ENCODE measurements at places on chromosomes 4 and X.

DNA sequence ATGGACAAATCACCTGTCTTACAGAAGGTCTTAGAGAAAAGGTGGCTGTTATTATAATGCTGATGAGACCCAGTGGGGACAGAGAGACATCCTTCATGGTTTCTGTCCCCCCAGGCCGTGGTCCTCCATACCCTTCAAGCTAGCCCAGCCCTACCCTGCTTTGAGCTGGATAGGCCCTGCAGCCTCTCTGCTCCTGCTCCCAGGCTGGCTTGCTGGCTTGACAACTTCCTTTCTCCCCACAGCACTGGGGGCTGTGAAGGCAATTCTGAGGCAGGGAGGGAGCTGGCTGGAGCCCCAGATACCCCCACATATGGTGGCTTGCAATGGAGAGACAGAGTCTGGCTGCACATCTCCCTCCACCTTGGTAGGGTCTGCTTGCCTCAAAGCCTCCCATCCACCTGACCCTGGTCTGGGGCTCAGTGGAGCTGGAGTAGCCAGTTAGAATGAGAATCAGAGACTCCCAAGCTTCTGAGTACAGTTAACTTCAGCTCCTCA lies 118.2 kb downstream of the PJA1 start:
- H3K4me1 ChIP-seq, result no peaks in the 10 kb centered on the region
- no peak overlapping the region for H3K27ac ChIP-seq
- no peaks in the 10 kb centered on the region for H3K27me3 ChIP-seq
- no peaks in the 10 kb centered on the region for H3K36me3 ChIP-seq
- no peak for DNase-seq

DNA sequence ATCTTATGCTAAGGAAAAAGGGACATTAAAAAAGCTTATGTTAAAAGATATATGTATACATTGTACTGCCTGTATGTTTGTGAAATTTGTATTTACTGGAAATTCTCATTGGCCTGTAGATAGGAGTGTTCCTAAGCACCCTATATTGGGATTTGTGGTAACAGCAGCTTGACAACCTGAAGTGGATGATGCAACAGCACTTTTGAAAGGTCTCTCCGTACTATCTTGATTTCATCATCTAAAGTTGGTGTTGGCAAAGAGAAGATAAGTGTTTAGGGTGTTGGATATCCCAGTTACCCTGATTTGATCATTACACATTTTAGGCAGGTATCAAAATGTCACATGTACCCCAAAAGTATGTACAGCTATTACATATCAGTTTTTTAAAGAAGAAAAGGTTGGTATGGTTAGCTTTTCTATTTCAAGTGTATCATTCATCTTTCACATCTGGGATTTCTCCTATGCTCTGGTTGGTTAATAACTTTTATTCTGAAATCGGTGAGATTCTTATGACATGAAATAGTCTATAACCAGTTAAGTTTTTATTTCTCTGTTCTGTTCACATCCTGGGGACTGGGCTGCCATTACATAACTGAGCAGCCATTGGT lies 10.3 kb downstream of the HADH start:
- no peak overlapping the region for H3K27ac ChIP-seq
- H3K36me3 ChIP-seq, result peaks cover 73% of the 10 kb centered on the region
- DNase-seq, result no peak
- peaks cover 44% of the 10 kb centered on the region for H3K4me1 ChIP-seq
- H3K27me3 ChIP-seq, result no peaks in the 10 kb centered on the region
- H3K4me3 ChIP-seq, result no peak overlapping the region

GRCh38 chrX:123486297-123486696 lies 246.6 kb downstream of the THOC2 start:
- no peak for DNase-seq
- no peak overlapping the region for H3K27ac ChIP-seq
- H3K4me1 ChIP-seq, result no peaks in the 10 kb centered on the region
- no peaks in the 10 kb centered on the region for H3K36me3 ChIP-seq
- no peak overlapping the region for H3K4me3 ChIP-seq
- H3K27me3 ChIP-seq, result no peaks in the 10 kb centered on the region

- no peak for DNase-seq
- peaks cover 2% of the 10 kb centered on the region for H3K27me3 ChIP-seq
- no peak overlapping the region for H3K27ac ChIP-seq
- no peaks in the 10 kb centered on the region for H3K36me3 ChIP-seq
- no peaks in the 10 kb centered on the region for H3K4me1 ChIP-seq
- no peak overlapping the region for H3K4me3 ChIP-seq
Measured at GRCh38 chr4:143768007-143768591, 67.6 kb upstream of the FREM3 start.

DNA sequence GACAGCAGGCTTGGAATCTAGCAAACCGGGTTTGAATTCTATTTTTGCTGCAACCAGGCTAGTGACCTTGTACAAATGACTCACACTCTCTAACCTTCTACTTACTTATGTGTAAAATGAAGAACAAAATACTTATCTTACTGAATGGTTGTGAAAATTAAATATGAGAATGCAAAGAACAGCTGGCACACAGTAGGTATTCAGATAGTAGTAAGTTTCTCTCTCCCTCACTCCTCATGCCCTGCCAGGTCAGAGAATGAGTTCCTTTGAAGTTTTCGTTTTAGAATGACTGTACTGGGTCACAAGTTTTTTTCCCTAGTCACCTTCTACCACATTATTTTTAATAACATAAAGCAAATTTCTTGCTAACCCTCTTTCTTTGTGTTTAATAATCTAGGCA lies 33.0 kb downstream of the CISD2 start:
- H3K36me3 ChIP-seq, result no peaks in the 10 kb centered on the region
- H3K4me3 ChIP-seq, result no peak overlapping the region
- no peak for DNase-seq
- H3K4me1 ChIP-seq, result no peaks in the 10 kb centered on the region
- H3K27me3 ChIP-seq, result no peaks in the 10 kb centered on the region

DNA sequence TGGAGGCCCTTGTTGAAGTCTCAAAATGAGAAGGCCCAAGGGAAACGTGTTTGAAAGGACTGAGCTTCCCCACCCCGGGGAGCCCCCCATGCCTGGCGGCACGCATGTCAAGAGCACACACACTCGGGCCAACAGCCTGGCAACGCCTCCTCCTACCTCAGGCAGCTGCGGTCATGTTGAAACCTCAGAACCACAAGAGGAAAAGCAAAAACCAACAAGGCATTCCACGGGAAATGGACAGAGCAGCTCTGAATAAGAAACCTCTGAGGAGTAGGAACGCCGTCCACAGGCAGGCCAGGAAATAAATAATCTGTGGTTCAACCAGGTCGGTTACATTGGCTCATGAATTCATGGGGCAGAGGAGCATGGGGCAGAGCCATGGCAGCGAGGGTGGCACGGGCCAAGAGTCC lies 95.7 kb upstream of the AFAP1 start:
- H3K4me3 ChIP-seq, result no peak overlapping the region
- H3K27me3 ChIP-seq, result peaks cover 12% of the 10 kb centered on the region
- no peak for DNase-seq
- H3K4me1 ChIP-seq, result peaks cover 5% of the 10 kb centered on the region
- no peaks in the 10 kb centered on the region for H3K36me3 ChIP-seq

DNA sequence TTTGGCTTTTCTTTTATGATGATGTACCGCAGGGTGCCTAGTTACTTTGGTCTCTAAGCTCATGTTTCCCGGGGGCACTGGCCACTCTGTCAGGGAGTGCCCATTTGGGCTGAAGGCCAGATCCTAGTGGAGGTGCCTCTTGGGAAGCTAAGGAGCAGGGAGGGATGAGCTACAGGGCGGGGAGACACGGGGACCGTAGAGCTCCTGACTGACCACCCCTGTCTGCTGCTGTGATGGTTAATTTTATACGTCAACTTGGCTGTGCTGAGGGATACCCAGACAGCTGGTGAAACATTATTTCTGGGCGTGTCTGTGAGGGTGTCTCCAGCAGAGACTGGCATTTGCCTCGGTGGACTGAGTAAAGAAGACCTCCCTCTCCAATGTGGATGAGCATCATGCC lies 24.9 kb upstream of the CLDN24 start:
- H3K4me1 ChIP-seq, result peaks cover 11% of the 10 kb centered on the region
- H3K4me3 ChIP-seq, result no peak overlapping the region
- no peaks in the 10 kb centered on the region for H3K36me3 ChIP-seq
- peaks cover 5% of the 10 kb centered on the region for H3K27me3 ChIP-seq

- no peak overlapping the region for H3K4me3 ChIP-seq
- H3K27me3 ChIP-seq, result peaks cover 10% of the 10 kb centered on the region
- H3K27ac ChIP-seq, result no peak overlapping the region
- H3K4me1 ChIP-seq, result no peaks in the 10 kb centered on the region
Measured at GRCh38 chr4:123741906-123742305, 345.3 kb downstream of the SPRY1 start.

- DNase-seq, result no peak
- H3K4me3 ChIP-seq, result no peak overlapping the region
- H3K4me1 ChIP-seq, result peaks cover 2% of the 10 kb centered on the region
- no peak overlapping the region for H3K27ac ChIP-seq
- H3K36me3 ChIP-seq, result no peaks in the 10 kb centered on the region
Measured at GRCh38 chrX:57573754-57574153, 18.1 kb upstream of the ZXDB start.

DNA sequence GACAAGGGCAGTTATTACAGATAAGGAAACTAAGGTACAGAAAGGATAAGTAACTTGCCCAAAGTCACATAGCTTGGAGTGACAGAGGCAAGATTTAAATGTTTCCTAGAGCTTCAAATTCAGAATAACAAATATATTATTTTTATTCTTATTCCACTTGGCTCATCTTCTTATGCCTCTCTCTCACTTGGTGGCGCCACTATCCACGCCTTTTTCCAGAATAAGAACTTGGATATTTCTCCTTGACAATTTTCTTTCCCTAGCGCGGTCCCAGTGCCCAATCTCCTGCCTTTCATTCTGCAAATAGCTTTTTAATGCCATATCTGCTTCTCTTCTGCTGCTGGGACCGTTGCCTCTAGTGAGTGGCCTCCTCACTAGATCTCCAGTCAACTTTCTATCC lies 78.5 kb downstream of the MSN start:
- H3K4me3 ChIP-seq, result no peak overlapping the region
- H3K27ac ChIP-seq, result no peak overlapping the region
- no peaks in the 10 kb centered on the region for H3K27me3 ChIP-seq
- H3K36me3 ChIP-seq, result peaks cover 34% of the 10 kb centered on the region
- peaks cover 49% of the 10 kb centered on the region for H3K4me1 ChIP-seq

All from activated T-helper 2 cell treated with anti-CD3 and anti-CD28 coated beads, Interferon-gamma antibody, Interleukin-2, Interleukin-4, amounts not matched to agents 10 μg/mL and 5 μg/mL and 100 μg/mL, durations not matched to agents 14 hours and 24 hours and 36 hours (primary cell).